ENCODE measurements at places on chromosomes 1 and 21.

DNA sequence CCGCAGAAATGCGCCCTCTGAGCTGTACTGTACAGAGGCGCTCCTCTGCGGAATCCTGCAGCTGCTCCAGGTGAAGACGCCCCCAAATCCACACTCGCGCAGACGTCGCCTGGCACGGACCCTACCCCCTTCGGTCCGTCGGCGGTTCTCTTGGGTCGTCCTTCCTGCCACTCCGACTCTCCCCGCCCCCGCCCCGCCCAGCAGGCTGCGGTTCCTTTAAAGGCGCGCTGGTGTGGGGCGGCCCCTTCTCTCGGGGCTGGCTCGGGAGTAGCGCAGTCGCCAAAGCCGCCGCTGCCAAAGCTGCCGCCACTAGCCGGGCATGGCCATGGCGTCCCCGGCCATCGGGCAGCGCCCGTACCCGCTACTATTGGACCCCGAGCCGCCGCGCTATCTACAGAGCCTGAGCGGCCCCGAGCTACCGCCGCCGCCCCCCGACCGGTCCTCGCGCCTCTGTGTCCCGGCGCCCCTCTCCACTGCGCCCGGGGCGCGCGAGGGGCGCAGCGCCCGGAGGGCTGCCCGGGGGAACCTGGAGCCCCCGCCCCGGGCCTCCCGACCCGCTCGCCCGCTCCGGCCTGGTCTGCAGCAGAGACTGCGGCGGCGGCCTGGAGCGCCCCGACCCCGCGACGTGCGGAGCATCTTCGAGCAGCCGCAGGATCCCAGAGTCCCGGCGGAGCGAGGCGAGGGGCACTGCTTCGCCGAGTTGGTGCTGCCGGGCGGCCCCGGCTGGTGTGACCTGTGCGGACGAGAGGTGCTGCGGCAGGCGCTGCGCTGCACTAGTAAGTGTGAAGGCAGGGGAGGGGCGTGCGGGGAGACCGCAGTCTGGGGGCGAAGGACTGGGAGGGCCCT is at the start of gene RASSF5:
Gene RASSF5, plus strand, starts transcription at position 248 of the 846 bp plus-strand sequence. Its CDS starts 72 bp downstream, at position 320.
- DNase-seq: peak; percentile 88

DNA sequence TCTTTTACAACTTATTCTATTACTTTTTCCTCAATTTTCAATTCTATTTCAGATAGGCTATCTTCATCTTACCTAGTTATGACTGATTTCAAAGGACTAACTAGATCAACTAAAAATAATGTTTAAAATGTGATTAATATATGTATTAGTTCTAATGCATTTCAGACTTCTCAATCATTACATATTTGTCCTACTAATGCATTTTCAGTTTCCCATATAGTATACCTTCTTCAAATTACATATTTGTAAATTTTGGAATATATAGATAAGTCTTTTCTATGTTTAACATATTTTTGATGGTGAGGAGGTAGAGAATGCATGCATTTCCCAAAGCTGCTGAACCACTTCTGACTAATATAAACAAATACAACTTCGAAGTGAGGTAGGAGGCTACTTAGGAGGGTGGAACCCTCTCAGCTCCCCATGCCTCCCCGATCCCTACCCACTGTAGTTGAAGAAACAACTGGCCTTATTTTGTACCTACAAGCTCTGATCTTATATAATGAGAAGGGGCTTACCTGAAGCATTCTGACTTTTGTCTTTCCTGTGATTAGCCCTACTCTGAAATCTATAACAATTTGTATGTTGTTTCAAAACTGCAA is 1.7 kb downstream of the TRMT1L start:
- no peak for DNase-seq

- DNase-seq: no peak
Measured at GRCh38 chr1:171663036-171663853, 10.8 kb upstream of the MYOC start.

- no peak for DNase-seq
Measured at GRCh38 chr1:59013276-59013927, 229.6 kb upstream of the JUN start.

GRCh38 chr21:42918291-42918690 is 7.1 kb downstream of the ERVH48-1 start:
- no peak for DNase-seq

- DNase-seq: no peak
Measured at GRCh38 chr1:74215229-74215628, 17.2 kb downstream of the FPGT start.

DNA sequence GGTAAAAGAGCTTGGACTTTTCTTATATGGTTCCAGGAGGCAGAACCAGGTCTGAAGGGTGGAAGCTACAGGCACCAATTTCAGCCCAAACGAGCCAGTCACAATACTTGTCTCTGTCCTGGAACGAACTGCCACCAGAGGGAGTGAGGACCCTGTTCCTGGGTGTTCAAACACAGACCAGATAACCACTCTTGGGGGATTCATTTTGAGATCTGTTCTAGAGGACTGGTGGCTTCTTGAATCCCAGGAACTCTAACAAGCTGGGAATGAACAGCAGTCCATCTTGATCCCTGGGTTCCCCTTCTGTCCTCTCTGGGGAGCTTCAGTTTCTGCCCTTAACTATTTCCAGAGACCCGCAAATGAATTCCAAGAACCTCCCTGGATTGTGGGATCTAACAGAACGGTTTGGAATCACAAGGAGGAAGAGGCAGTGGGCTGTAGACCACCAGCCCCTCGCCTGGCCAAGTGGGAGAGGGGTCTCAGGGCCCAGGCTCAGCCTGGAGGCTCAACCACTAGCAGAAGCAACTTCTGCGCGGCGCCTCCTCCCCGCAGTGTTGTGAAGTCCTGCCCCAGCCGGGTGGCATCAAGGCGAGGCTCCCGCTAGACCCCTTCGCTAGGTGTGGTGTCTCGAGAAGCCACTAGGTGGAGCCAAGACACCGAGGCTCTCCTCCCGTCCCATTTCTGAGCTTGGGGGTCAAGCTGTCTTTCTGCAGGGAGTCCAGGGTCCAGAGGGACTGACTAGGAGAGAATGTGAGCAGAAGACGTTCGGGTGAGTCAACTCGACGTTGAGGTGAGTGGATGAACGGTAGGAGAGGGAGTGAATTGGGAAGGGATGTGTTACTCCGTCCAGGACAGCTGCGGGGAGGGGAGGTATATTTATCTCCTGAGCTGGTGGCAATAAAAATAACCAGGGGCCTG is 12.1 kb upstream of the NES start:
- peak; percentile 79 for DNase-seq

DNA sequence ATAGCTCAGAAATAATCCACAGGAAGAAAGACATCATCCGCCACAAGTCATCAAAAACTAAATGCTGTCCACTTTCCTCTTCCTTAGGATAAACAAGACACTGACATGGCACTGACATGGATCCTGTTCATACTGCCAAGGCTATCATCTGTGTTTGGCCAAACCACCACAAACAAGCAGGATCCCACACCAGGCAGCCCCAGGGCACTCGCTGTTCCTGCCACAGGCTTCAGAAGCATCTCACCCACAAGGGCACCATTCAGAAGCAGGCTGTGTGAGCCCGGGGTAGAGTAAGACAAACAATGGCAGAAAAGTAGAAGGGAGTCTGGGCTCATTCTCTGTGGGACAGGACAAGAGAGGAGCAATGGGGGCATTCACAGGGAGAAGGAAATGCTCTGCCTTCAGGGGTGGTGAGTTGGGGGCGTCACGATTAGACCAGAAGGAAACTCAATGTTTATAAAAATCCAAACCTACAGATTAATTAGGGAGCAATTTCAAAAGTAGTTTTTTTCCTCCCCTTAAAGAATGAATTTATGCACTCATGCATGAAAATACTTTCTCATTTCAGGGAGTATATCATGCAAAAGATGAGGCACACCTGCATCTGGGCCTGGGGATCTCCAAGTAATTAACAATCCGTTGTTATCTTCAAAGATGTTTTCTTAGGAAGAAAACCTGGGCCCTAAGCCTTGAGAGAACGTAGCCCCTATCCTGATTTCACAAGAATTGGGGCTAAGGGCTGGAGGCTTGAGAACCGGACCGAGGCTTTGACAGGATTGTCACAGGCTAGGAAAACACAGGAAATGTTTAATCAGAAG is 43.3 kb upstream of the ATP1A1 start:
- no peak for DNase-seq

GRCh38 chr1:20594746-20595145 is 5.8 kb downstream of the CDA start:
- DNase-seq: no peak

GRCh38 chr1:154416471-154417337 is 11.6 kb downstream of the IL6R start:
- no peak for DNase-seq

DNA sequence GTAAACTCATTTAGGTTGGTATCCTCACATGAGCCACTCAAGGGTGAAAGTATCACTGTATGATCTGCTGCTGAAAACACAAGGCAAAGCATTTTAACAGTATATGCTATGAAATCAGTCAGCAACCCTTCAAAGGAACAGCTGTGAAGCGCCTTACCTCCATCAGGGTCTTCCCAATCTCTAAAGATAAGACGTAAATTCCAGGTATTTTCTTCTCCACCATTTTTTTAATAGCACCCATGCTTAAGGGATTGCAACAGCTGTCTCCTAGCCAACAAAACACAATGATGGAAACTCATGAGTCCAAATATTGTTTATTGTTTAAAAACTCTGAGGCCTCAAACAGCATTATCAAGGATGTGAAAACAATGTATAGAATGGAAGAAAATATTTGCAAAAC is 4.8 kb downstream of the PPT1 start:
- DNase-seq: no peak
